ENCODE measurements at places on chromosomes 2 and 18. TPM values are rescaled to one million over a fixed set of nuclear protein-coding genes. Genes with fewer than 3 reads are reported as not detected.

- no peak for DNase-seq
These were observed 34.9 kb downstream of the NOL4 start for GRCh38 chr18:34189656-34190435.

- DNase-seq: no peak
These were observed 169.9 kb upstream of the SLC39A10 start for GRCh38 chr2:195486987-195487644.

Gene CAPN14
- 0.09 TPM for total RNA-seq

GRCh38 chr18:36623681-36624190 lies 205.1 kb downstream of the TPGS2 start:
- no peak for DNase-seq

Gene ZFP36L2
- 66.4 TPM for total RNA-seq

DNA sequence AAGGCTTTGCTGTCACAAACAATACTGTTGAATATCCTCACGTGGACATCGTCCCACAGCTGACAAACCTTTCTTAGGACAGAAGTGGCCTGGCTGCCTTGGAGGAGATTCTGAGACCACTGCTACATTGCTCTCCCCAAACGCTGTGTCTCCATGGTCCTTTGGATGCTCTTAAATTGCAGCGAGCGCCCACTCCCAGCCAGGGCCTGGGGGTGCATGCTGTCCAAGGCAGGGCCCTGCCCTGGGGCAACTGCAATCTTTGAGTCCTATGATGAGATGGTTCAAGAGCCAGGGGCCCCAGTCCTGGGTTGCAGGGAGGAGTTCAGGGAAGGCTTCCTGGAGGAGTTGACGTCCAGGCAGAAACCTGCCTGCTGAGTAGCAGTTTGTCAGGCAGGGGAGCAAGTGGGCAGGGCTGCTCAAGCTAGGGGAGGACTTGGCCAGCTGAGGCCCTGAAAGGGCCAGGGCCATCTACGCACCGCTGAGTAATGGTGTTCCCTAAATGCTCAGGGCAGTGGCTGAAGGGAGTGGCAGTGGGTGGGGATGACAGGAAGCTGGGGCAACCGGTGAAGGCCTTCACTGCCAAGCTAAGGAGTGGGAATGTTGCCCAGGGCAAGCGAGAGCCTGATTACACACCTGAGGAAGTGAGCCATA lies 10.8 kb upstream of the SDC1 start:
- no peak for DNase-seq

DNA sequence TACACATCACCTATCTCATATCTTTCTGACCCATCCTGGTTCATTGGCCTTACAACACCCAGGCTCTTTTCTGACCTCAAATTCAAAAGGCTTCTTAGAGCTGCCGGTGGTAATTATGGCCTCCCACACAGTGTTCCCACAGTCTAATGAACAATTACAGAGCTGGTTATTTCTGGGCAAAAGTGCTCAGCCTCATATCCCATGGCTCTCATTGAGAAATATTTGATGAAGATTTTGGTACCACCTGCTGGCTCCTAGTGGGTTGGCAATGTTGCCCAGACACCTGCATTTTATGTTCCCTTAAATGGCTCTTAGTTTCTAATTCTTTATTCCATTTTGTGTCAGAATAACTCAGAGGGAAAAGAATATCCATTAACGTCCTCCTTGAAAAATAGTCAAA lies 20.1 kb upstream of the SCYGR2 start:
- no peak for DNase-seq

Gene NOL4
- not detected for total RNA-seq

GRCh38 chr2:19369341-19369955 lies 11.0 kb upstream of the OSR1 start:
- DNase-seq: peak; percentile 18

Gene PTPRN
- not detected for total RNA-seq

GRCh38 chr2:20378891-20379519 lies 28.4 kb upstream of the PUM2 start:
- DNase-seq: peak; percentile 95

Gene MBD2
- 65.6 TPM for total RNA-seq

Gene AGBL5
- total RNA-seq: 11.0 TPM

DNA sequence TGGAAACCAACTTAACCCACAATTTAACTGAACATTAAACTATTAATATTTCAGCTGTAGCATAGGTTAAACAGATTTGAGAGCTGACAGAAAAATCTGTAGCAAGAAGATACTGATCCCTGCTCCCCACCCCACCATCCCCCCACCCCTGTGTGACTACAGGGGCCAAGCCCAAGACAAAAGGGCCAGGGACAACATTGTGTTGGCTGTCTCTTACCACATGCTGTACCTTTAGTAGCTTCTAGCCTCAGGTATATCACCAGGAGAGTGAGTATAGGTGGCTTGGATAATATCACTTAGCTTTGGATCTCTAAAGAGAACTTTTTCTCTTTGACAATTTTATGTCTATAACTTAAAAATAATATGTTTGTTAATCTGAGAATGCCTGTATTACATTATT lies 140.7 kb downstream of the AGPS start:
- DNase-seq: no peak

GRCh38 chr18:9792565-9793245 lies 84.6 kb downstream of the RAB31 start:
- DNase-seq: peak; percentile 62

Gene DHX57
- total RNA-seq: 9.0 TPM

Gene CPO
- 0.50 TPM for total RNA-seq

DNA sequence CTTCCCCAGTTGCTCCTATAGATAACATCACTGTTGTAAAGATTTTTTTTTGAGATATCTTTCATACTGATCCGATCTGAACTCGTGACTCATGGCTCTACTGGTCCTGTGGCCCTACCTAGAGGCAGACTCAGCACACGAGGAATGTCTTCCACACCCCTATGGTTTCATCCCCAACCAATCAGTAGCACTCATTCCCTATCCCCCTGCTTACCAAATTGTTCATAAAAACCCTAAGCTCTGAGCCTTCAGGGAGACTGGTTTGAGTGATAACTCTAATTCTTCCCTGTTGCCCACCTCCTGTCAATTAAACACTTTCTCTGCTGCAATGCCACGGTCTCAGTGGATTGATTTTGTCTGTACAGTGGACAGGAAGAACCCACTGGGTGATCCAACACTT lies 4.2 kb upstream of the SAP130 start:
- no peak for DNase-seq

DNA sequence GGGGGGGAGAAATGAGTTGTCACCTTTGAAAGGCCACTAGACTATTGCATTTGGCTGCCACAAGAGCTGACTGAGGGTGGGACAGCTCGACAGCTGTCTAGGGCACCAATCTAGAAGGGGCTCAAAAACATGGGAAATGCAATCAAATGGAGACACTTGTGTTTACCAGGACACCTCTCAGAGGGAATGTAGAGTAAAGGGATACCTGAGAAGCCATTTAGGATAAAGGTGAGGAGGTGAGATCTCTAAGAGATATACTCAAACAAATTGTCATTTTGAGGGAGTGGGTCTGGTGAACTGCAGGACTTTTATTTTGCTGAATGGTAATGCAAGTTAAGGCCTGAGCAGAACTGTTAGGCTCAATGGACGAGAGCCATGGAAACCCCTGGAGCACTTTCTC lies 159.8 kb downstream of the DDX1 start:
- DNase-seq: no peak

- DNase-seq: no peak
These were observed 94.5 kb upstream of the TTC39C start for GRCh38 chr18:23920054-23920453.

- DNase-seq: no peak
These were observed 142.8 kb upstream of the ID2 start for GRCh38 chr2:8538931-8539621.

Gene IL36RN
- not detected for total RNA-seq

Gene ASB18
- 2.5 TPM for total RNA-seq

Gene ATP6V1C2
- total RNA-seq: not detected

DNA sequence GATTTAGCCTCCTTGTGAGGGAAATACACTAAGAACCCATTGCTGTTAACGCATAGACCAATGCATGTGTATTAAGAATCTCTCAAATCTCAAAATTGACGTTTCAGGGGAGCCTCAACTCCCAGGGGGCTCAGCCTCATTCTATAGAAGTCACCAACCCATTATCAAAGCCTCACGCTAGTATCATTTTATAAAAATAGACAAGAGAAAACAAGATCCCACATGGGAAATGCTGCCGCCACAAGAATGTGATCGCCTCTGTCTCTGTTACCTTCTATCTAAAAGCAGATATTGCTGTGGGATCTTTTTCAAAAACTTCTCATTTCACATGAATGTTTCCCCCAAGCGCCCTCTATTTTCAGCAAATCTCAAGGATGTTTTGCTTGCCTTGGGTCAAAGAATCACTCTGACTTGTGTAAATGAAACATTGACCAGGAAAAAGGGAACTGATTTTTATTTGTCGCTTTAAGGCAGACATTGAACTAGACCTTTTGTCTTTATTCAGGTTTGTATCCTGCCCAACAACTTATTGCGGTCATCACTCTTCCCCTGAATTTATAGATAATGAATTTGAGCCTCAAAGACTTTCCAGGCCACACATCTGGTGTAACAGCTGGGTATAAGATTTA lies 679.0 kb upstream of the ID2 start:
- DNase-seq: no peak

- no peak for DNase-seq
These were observed 143.7 kb upstream of the ZFP36L2 start for GRCh38 chr2:43370146-43370545.

GRCh38 chr2:61733563-61733962 lies 120.3 kb downstream of the FAM161A start:
- no peak for DNase-seq

- DNase-seq: no peak
These were observed 5.6 kb downstream of the TXNL4A start for GRCh38 chr18:79982736-79983135.

GRCh38 chr2:28049416-28049815 lies 158.9 kb downstream of the BABAM2 start:
- DNase-seq: no peak

DNA sequence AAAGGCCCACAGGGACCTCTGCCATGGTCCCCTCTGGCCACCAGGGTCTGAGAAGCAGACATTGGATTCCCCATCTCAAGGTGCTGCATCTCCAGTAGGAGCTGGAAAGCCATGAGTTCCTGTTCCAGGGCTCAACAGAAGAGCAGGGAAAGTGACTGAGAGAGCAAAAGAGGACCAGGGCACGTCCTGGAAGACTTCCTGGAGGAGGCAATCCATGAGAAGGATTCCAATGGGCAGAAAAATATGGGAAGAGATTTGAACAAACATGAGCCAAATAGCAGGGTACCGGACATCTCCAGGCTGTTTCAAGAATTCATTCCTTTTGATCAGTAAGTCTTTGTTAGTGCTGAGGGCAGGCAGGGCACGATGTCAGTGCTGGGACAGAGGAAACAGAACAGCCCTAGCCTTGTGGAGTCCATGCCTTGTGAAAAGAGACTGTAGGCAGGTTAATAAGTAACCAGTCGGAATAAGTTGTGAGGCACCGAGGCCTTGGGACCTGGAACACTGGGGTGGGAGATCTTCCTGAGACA lies 72.8 kb upstream of the TWIST2 start:
- DNase-seq: no peak

DNA sequence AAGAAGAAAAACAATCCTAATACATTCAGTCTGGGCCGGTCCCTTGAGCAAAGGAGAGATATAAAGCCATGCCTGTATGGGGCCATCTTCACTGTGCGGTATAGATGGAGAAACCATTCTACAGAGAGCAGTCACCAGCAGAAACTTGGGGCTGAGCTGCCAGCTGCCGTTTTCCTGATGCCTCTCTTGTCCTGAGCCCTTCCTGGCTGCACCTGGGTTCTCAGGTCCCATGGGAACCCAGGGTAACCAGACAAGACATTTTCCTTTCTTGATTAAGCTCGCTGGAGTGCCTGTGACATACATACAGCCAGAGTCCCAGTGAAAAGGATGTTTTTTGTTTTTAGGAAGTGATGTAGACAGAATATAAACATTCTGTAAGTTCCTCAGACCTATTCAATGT lies 5.3 kb upstream of the METTL21A start:
- DNase-seq: no peak

DNA sequence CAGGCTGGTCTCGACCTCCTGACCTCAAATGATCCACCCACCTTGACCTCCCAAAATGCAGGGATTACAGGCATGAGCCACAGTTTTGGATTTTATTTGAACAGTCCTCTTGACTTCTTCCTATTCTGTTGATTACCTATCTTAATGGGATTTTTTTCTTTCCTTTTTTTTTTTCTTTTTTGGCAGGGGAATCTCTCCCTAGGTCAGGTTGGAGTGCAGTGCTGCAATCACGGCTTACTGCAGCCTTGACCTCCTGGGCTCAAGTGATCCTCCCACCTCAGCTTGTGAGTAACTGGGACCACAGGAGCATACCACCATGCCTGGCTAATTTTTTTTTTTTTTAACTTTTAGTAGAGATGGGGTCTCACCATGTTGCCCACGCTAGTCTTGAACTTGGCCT lies 2.8 kb downstream of the MTHFD2 start:
- DNase-seq: no peak

DNA sequence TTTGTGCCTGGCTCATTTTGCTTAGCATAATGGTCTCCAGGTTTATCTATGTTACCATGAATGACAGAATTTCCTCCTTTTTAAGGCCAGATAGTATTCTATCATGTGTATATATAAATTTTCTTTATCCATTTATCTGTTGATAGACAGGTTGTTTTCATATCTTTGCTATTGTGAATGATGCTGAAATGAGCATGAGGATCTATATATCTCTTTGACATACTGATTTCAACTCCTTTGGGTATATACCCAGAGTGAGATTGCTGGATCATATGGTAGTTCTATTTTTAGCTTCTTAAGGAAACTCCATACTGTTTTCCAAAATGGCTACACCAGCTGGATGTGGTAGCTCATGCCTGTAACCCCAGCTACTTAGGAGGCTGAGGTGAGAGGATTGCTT lies 86.4 kb upstream of the LTBP1 start:
- DNase-seq: no peak

Gene NEU4
- total RNA-seq: 0.17 TPM

Gene SLC4A5
- 1.1 TPM for total RNA-seq

- no peak for DNase-seq
These were observed 83.6 kb upstream of the OTX1 start for GRCh38 chr2:62966991-62967390.

Gene ST8SIA5
- 10.3 TPM for total RNA-seq

DNA sequence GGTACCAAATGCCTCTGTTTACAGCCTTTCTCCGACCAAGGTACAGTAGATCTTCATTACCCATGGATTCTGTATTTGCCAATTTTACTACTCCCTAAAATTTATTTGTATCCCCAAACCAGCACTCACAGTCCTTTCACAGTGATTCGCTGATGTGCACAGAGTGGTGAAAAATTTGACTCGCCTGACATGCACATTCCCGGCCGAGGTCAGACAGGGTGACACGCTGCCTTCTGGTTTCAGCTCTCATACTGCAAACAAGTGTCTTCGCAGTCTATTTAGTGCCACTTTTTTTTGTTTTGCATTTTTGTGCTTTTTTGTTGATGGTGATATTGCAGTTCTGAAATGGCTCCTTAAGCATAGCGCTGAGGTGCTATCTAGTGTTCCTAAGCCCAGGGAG lies 71.0 kb downstream of the MAPK4 start:
- DNase-seq: no peak

GRCh38 chr2:28432362-28432761 lies 39.7 kb downstream of the FOSL2 start:
- DNase-seq: no peak
